ENCODE measurements at places on chromosomes 1 and 21.

GRCh38 chr1:231500666-231501065 lies 27.8 kb upstream of the TSNAX start:
- DNase-seq = no peak

DNA sequence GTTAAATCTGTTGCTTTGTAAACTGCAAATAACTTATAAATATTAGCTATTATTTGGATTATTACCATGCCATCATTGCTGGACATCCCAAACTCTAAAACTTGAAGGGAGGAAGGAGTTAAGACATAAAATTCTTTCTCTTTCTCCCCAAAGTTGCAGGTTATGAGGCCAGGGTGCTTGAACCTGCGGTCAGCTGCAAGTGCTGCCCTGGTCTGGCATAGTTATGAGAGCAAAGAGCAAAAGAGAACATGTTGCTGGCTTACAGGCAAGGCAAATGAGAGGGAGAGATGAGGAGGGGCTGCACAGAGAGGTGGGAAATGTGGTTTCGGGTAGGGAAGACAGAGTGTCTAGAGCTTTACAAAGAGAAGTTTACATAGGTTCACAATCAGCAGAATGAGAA lies 30.8 kb downstream of the GADD45A start:
- no peak for DNase-seq

DNA sequence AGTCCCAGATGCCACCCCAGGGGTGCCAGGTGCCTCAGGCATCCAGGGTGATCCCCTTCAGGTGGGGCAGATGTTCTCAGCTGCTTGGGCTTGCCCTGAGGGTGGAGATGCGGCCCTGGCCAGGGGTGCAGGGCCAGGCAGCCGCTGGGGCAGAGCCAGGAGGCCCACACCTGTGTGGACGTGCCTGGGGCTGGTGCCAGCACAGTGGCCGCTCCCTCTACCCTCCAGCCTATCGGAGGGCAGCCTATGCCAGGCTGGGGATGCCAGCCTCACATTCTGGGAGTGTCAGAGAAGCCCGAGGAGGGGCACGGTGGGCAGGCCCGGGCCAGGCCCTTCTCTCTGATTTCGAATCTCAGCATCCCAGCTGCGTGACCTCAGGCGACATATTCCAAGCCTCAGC lies 96.5 kb upstream of the WNT4 start:
- DNase-seq = no peak

DNA sequence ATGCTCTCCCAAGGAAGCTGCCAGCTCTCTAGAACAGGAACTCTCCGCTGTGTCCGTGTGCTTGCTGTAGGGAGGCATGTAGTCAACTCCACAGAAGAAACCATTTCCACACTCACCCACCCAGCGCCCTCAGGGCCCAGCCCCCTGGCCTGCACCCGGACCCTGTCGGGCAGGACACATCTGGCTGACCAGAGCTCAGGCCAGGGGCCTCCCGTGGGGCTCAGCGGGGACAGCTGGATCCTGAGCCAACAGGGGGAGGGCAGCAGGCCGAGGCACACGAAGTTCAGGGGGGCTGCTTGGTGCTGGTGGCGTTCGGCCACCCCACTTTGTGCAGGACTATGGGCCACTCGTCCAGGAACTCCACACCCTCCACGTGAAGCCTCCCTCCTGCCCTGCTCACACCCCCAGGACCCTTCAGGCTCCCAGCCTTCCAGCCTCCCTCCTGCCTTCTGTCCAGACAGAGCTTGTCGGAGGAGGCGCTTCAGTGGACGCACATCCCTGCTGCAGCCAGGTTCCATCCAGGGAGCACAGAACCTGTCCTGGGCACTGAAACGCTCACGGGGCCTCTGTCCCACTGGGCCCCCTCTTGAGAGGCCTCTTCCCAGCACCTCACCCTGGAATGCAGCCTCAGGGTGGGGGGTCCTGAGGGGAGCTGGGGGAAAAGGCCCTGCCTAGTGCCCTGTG lies 15.0 kb upstream of the FAAP20 start:
- DNase-seq = no peak

DNA sequence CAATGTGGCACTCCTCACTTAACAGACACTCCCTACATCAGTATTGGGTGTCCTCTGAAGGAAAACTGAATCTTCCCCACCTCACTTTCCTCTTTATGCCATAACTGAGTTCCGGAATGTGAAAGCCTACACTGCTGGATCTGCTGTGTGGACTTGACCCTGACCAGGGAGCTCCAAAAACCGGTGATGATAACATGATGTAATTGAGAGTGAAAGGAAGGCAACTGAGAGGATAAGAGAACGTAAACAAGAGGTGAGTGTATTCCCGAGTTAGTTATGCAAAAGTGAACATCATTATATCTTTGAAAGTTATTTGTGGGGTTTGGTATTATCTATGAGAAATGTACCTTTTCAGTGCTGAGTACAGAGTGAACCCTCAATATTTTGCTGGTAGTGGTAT lies 1794.8 kb downstream of the MRPL39 start:
- DNase-seq = no peak

GRCh38 chr21:41612674-41613532 lies 104.9 kb upstream of the TMPRSS2 start:
- no peak for DNase-seq

GRCh38 chr1:59814901-59815825 lies at the start of gene HOOK1:
TSS of gene HOOK1 (plus strand) at chr1:59814949. CDS start at chr1:59815118, 169 bp downstream.
- DNase-seq = no peak

- no peak for DNase-seq
Observed at GRCh38 chr1:203121186-203122015, 6.1 kb upstream of the ADORA1 start.

Data from CD4-positive, alpha-beta T cell treated with Interleukin-6 at 100 ng/mL for 8 hours (primary cell).